Osteocyte (in vitro differentiated cells): ENCODE measurements at places on chromosomes 3 and 15. TPM values are rescaled to one million over a fixed set of nuclear protein-coding genes. Genes with fewer than 3 reads are reported as not detected.
A peak's percentile ranks its signal among the peaks of the same experiment; 100 is the strongest.

- DNase-seq = no peak
- no peak overlapping the region for H3K27ac ChIP-seq
- no peaks in the 10 kb centered on the region for H3K36me3 ChIP-seq
- no peaks in the 10 kb centered on the region for H3K27me3 ChIP-seq
- peaks cover 5% of the 10 kb centered on the region for H3K4me1 ChIP-seq
These were observed 14.3 kb downstream of the KAT2B start for GRCh38 chr3:20054549-20054987.

DNA sequence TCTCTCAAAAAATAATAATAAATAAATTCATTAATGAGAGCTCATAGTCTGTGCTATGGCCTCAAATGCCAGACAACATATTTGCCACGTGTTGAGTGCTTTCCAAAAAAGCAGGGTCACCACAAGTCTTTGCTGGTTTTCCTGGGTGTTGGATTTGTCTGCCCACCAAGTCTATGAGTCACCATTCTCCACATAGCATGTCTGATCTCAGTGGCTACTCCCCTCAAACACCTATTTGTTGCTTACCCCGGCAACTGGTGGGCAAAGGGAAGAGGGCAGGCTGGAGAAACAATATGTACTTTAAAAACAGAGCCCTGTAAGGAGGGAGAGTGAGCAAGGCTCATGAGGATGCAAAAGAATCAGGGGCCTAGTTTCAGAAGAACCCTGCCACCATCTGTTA lies 120.0 kb upstream of the ARRDC4 start:
- H3K36me3 ChIP-seq = no peaks in the 10 kb centered on the region
- no peak overlapping the region for H3K27ac ChIP-seq
- no peak overlapping the region for H3K4me3 ChIP-seq
- H3K27me3 ChIP-seq = no peaks in the 10 kb centered on the region

- no peaks in the 10 kb centered on the region for H3K36me3 ChIP-seq
- peak overlapping the region; percentile 76 for H3K27ac ChIP-seq
- H3K4me1 ChIP-seq = peaks cover 17% of the 10 kb centered on the region
- no peaks in the 10 kb centered on the region for H3K27me3 ChIP-seq
- no peak for DNase-seq
These were observed 1.4 kb downstream of the CYFIP1 start for GRCh38 chr15:22978691-22979237.

STAB1 gene
- total RNA-seq = not detected in 2 replicates
